ENCODE measurements at places on chromosomes 3 and 15.

- DNase-seq = no peak
Measured at GRCh38 chr3:187398955-187399354, 30.8 kb downstream of the RTP4 start.

- DNase-seq = no peak
Measured at GRCh38 chr3:11481556-11481955, 162.2 kb downstream of the VGLL4 start.

GRCh38 chr3:13826672-13827071, 53.2 kb downstream of the WNT7A start:
- no peak for DNase-seq

- DNase-seq = no peak
Measured at GRCh38 chr3:157175691-157176507, 16.0 kb upstream of the CCNL1 start.

DNA sequence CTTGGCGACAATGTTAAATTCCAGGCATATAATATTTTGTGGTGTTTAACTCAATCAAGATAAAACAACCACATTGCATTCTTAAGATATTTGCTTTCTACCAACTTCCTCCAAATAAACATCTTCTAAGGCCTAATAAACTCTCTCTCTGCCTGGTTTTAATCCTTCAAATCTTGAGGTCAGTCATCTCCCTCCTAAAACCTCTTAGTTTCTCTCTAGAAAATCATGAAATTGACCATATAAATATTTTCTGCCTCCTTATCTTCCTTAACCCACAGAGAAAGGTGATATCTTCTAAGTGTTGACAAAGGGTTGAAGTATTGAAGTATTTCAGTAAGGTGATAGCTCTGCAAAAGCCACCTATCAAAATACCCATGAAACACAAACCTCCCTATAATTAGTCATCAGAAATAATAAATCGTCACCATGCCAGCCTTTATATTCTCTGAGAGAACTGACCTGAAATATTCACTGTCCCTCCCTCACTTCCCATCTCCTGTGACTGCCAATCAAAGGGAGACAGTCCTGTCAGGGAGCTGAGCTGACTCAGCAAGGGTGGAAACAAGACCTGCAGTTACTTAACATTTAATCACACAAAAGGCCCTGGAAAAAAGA, 1261.1 kb downstream of the ROBO1 start:
- no peak for DNase-seq

- no peak for DNase-seq
Measured at GRCh38 chr3:33914731-33915379, 116.4 kb downstream of the PDCD6IP start.

DNA sequence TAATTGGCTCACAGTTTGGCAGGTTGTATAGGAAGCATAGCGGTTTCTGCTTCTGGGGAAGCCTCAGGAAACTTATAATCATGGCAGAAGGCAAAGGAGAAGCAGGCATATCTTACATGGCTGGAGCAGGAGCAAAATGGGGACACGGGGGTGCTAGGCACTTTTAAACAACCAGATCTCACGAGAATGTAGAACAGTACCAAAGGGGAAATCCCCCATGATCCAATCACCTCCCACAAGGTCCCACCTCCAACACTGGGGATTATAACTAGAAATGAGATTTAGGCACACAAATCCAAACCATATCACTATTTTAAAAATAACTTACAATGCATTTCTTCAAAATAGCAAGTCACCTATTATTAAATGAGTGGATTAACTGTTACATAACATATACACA, 47.1 kb upstream of the ANKRD28 start:
- no peak for DNase-seq

DNA sequence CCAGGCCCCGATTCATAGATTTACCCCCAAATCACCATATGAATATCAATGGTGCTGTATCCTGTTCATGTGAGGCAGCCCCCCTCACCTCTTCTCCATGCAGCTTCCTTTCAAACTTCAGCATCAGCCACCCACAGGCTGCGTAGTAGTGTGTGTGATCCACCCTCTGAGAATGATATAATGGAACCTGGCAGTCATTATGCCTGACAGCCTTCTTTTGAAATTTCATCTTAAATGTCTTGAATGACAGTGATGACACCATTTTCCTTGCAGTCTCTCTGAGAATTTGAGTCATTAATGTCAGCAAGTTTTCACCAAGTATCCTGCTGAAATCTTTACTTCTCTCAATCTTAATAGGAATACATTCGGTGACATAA, 3.5 kb upstream of the CLRN1 start:
- DNase-seq = no peak

DNA sequence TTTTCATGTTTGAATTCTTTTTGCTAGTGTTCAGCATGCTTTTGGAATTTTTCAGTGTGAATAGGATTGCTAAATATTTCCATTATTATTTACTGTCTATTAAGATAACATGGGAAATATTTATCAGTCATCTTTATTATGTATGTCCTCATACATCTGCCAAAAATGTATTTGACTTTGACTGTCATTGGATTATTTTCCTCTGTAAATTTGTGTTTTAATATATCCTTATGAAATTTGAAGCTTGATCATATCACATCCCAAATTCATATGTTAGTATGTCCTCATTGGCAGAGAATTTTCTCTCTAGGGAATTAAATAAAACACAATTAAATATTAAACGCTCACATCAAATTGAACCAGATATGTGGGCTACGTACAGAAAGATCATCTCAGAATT, 32.3 kb upstream of the TRPC1 start:
- no peak for DNase-seq

GRCh38 chr15:52362497-52362896, 66.9 kb upstream of the MYO5C start:
- DNase-seq = no peak

DNA sequence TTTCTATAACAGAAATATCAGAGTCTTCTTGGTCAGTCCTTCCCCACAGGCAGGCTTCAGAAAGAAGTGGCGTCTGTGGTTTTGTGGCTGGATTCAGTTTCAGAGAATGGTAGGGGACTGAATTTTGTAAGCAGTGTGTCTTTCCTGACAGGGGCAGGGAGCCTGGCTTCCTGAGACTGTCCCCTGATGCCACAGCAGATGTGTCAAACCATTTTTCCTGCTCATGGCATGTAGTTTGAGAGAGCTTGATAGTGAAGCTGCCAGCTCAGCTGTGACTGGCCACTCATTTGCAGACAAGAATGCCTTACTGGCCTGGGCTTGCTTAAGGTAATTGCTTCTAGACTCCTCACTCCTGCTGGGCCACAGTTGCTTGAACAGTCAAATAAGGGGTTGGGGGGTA, 26.4 kb downstream of the LARS2 start:
- no peak for DNase-seq

- DNase-seq = no peak
Measured at GRCh38 chr3:27533718-27534573, 49.8 kb upstream of the SLC4A7 start.

GRCh38 chr3:12194669-12195161, 36.0 kb upstream of the TIMP4 start:
- no peak for DNase-seq

DNA sequence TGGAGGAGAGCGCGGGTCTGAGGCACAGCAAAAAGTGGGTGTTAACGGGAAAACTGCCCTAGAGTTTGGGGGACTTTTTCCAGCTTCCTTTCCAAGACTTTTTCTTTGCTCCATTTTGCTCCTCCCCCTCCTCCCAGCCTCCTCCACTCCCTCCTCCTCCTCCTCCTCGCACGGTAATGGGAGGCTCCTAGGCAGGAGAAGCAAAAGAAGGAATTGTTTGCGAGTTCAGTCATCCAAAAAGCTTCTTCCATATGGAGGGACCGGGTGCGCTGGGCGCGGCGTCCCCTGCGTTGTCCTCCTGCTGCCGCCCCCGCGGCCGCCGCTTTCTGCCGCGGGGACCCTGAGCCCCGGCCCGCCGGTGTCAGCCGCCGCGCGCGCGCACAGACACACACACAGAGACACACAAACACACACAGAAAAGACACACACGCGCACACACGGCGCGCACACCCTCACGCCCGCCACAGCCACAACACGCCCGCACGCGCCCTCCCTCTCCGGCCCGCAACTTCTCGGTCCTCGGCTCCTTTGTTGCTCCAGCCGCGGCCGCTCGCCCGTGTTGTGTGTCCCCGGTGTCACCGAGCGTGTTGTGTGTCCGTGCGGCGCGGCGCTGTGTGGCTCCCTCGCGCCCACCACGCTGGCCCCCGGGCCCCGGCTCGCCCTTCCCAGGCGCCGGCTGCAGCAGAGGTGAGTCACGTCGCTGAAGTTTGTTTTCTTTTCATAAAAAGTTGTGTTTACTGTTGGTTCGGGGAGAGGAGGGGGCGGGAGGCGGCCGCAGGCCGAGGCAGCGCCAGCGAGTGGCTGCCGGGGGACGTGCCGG, at the start of gene BOC:
Gene BOC, plus strand, starts transcription at position 228 of the 820 bp plus-strand sequence. CDS start 38,246 bp downstream, outside the sequence.
- peak; percentile 51 for DNase-seq

- DNase-seq = no peak
Measured at GRCh38 chr15:64493641-64494040, 33.3 kb downstream of the ZNF609 start.

DNA sequence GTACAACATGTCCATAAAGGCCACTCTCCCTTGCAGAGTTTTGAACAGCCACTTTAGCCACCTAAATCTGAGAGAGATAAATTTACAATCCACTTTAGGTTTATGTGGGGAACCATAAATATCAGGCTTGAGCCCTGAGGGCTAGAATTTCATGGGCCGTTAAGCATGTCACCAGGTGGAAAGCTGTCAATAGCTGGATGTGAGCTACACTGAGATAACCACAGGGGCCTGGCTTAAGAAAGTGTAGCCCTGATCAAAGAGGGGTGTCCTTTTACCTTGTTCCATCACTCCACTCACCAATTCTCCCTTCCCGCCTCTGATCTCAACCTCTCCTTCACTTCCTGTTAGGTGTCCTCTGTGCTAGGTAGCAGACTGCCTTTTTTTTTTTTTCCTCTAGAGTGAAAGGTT, 172.8 kb upstream of the ICE2 start:
- DNase-seq = no peak

GRCh38 chr3:84066915-84067314, 891.9 kb upstream of the CADM2 start:
- no peak for DNase-seq

- DNase-seq = no peak
Measured at GRCh38 chr15:51199541-51199940, 104.8 kb upstream of the TNFAIP8L3 start.

GRCh38 chr15:63264688-63265293, 12.6 kb upstream of the APH1B start:
- DNase-seq = no peak

- DNase-seq = no peak
Measured at GRCh38 chr3:176692966-176693785, 504.1 kb downstream of the TBL1XR1 start.

GRCh38 chr15:68699881-68700454, 120.7 kb downstream of the ANP32A start:
- no peak for DNase-seq

DNA sequence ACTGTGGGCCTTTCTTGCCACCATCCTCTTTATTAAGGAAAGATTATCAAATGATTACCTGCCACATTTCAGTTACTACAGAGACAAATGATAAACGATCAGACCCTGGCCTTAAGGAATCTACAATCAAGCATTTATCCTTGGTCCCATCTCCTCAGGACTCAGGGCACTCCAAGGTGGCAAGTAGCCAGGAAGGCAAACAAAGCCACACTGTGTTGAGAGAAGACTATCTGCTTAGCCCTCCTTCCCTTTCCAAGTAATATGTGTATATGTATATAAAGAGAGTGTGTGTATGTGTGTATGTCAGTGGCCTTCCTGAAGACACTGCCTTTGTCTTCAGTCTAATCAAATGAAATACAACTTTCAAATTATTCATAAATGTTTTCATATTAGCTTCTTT, 490.1 kb upstream of the ATP11B start:
- no peak for DNase-seq

GRCh38 chr3:188432802-188433520, 279.0 kb downstream of the LPP start:
- DNase-seq = no peak

GRCh38 chr15:29151484-29151857, 118.2 kb downstream of the NSMCE3 start:
- no peak for DNase-seq

- no peak for DNase-seq
Measured at GRCh38 chr15:25727867-25728600, 135.1 kb downstream of the ATP10A start.

DNA sequence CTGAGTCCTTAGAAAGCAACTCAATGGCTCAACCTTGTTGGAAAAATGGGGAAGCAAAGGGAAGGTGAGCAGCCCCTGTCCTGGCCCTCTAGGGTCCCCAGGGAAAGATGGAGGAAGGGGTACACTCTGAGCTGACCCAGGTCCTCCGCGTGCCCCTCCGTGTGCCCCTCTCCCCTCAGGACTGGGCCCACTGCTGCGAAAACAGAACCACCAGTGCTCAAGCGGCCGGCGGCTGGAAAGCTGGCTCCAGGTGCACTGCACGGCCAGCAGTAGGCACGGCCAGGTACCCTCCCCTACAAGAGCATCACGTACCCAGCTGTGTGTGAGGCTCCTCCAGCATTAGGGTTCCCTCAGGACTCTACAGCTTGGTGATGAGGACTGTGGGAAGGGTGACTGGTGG, 26.3 kb downstream of the RAB43 start:
- DNase-seq = no peak

DNA sequence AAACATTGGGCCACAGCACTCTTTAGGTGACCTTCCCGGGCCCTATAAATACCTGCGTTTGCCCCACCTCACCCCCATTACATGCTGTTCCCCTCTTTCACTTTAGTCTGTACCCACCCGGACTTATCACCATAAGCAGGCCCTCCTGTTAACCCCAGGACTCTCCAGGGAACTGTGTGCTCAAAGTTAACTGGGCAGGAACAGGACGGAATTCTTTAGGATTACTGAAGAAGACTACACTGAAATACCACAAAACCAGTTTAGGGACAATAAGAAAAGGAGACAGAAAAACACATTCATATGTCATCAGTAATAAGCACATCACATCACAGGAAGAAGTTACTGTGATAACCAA, 45.5 kb downstream of the FSIP1 start:
- no peak for DNase-seq

GRCh38 chr3:30970183-30970582, 75.7 kb upstream of the GADL1 start:
- DNase-seq = no peak

DNA sequence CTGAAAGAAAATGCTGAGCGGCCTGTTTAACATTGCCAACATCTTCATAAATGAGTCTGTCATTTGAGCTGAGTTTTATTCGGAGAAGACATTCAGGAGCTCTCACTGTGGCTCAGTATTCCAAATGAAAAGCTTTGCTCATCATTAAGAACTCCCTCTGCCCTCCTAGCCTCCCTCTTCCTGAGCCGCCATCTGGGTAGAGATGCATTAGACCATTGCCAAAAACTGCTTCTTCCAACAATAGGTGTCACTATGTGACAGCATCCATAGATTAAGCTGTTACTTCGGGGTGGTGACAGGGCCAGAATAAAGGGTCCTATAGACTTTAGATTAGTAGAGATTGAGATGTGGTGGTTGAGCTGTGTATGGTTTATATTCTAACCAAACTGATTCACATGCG, 501.4 kb upstream of the NR2F2 start:
- no peak for DNase-seq

- DNase-seq = no peak
Measured at GRCh38 chr15:75073197-75073596, 49.8 kb downstream of the PPCDC start.

DNA sequence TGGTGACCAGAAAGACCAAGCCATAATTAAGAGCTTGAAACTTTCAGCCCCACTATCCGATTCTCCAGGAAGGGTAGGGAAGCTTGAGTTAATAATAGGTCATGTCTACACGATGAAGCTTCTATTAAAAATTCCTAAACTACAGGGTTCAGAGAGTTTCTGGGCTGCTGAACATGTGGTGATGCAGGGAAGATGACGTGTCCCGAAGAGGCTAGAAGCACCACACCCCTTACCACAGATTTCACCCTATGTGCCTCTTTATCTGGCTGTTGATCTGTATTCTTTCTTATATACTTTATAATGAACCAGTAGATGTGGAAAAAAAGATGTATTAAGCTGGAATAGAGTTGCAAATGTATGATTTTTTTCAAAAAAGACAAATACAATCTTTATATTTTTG, 473.4 kb downstream of the NLGN1 start:
- DNase-seq = no peak

Data from glutamatergic neuron (in vitro differentiated cells).